Left lung (tissue), 14 donors: ENCODE measurements at places on chromosomes 2 and 18.

GRCh38 chr2:147017951-147018645 is 826.7 kb upstream of the ACVR2A start:
- DNase-seq = no peak

DNA sequence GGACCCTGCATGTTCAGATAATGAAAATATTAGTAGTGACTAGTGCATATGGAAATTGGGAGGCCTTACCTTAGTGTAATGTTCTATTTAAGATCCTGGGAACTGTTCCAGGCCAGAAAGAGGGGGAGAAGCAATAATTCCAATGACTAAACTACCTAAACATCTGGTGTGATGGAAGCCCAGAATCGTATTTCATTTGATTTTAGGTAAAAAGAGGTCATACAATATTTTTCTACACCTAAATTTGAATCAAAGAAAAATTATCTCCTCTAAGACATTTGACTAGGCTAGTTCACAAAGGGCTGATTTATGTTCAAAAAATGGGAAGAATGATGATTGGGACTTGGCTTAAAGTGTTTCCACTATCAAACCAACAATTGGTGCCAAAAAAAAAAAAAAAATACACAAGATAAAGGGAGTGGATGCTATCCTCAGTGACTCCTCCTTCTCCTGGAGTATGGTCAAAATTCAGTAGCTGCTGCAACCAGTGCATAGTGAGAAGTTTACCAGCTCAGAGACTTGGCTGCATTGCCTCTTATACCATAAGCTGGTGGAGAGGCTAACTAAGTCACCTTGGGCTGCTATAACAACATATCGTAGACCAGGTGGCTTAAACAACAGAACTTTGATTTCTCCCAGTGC is 1038.3 kb upstream of the ACVR2A start:
- no peak for DNase-seq

GRCh38 chr2:199784512-199784911 is 66.5 kb downstream of the FTCDNL1 start:
- no peak for DNase-seq

- no peak for DNase-seq
Observed at GRCh38 chr18:44887227-44887631, 206.5 kb downstream of the SETBP1 start.

- DNase-seq = no peak
Observed at GRCh38 chr2:99846462-99847107, 295.8 kb downstream of the AFF3 start.

DNA sequence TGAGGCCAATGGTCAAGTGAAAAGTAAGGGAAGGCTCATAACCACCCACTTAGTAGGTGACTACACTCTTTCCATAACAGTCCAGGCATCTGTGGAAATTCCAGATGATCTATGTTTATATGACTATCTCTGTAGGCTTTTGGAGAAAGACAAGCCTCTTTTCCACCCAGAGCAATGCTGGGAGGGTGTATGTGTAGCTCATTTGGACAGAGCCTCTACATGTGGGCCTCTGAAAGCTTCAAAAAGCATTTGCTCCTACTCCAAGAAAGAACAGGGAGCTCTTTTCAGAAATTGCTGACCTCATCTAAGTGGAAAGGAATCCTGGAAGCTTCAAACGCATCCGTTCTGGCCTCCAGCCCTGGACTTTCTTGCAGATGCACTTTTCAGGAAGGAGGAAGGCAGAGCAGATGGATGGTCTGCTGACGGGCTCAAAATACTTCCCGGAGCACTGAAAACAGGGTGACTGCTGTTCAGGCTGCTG is 308.7 kb downstream of the LRATD1 start:
- DNase-seq = no peak

DNA sequence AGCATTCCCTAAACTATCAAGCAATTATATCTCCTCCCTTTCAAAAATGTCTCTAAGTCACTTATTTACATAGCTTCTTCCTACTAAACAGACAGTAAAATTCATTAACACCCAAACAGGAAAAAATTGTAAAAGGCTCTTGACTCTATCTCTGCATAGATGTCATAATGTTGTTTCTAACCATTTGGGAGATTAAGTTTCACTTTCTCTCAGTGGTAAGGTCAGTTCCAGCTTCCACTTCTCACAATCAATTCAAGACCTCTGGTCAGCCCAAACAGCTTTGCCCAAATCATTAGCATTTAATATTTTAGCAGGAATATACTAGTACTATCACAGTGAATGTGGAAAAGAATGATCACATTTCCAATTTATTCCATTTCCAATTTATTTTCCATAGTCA is 374.3 kb upstream of the MC4R start:
- no peak for DNase-seq

GRCh38 chr2:240687045-240687740 is 4.5 kb upstream of the AQP12A start:
- no peak for DNase-seq

DNA sequence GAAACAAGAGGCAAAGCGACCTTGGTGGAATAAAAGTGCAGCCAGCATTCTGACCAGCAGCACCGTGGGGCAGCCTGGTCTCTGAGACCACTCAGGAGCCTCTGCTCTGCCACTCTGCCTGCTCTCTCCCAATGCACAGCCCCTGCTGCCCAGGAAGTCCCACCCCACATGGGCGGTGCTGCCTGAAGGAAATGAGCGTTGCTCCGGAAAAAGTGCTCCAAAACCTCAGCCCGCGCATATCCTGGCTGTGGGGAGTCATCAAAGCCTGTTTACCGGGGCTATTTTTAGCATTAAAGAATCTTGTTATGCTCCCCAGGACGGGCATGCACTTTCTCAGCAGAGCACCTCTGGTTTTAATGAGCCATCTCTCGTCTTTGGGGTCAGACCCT is 54.5 kb downstream of the EPAS1 start:
- DNase-seq = no peak

- DNase-seq = no peak
Observed at GRCh38 chr18:58097121-58097906, 53.3 kb downstream of the NEDD4L start.

- no peak for DNase-seq
Observed at GRCh38 chr18:49744376-49745008, 68.8 kb downstream of the ACAA2 start.

DNA sequence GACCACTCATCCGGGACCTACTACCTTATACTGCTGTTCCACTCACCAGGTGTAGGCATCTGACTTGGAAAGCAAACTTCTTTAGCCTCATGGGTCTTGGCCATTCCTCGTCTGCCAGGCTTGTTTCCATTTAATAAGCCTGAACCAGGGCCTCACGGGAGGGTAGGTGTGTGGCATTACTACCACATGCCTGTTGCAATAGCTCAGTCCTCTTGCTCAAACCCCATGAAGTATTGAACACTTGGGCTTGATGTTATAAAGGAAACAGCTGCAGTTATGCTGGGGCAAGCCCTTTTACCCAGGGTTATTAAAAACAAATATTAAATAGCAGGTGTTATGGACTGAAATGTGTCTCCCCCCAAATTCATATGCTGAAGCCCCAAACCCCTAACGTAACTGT is 21.2 kb downstream of the MRPL44 start:
- DNase-seq = no peak

DNA sequence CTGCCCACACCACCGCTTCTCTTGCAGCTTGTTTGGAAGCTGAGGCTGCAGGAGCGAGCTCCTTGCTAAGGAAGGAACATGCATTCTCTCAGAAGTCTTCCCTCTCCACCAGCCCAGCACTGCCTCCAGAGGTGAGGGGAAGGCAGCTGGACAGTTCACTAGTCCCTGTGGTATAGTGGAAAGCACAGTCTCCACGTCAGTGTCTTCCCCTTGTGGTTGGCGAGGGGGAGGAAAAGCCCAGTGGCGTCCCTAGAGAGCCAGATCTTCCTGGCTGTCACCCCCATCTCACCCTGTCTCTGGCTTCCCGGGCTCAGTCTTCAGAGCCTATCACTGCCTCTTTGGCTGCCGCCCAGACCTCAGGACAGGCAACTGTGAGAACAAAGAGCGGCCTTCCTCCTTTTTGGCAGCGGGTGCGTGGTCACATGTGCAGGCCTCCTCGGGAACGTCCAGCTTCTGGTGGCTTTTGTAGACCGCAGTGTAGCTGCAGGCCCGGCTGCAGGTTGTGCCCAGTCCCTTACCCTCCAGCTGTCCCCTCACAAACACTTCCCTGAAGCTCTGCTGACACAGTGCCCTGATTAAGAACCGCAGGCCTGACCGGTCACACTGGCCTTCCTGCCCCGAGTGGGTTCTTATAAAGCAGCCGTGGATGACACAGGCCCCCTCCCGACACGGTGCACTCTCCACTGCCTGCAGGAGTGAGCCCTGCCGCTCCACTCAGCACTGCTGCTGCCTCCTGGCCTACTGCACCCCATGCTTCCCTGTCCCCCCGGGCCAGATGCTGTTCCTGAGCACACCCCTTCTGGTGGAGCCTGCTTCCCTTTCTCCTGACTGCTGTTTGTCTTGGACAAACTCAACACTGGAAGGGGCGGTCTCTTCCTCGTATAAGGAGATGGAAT is 90.9 kb downstream of the RNF144A start:
- DNase-seq = peak; percentile 65

DNA sequence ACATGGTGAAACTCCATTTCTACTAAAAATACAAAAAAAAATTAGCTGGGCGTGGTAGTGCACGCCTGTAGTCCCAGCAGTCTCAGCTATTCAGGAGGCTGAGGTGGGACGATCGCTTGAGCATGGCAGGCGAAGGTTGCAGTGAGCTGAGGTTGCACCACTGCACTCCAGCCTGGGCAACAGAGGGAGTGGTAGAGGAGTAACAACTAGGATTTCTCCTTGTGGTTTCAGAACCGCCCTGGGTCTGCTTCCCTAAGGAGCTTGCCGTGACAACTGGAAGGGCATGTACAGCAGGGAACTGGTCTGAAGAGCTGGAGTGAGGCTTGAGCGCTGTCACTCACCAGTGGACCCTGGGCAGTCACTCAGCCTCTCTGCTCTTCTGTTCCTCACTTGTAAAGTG is 29.1 kb downstream of the REEP1 start:
- DNase-seq = no peak

- DNase-seq = no peak
Observed at GRCh38 chr2:74499267-74499939, at the start of gene LBX2. Gene LBX2, minus strand, starts transcription at chr2:74499603. Its CDS starts 66 bp downstream, at chr2:74499537.

DNA sequence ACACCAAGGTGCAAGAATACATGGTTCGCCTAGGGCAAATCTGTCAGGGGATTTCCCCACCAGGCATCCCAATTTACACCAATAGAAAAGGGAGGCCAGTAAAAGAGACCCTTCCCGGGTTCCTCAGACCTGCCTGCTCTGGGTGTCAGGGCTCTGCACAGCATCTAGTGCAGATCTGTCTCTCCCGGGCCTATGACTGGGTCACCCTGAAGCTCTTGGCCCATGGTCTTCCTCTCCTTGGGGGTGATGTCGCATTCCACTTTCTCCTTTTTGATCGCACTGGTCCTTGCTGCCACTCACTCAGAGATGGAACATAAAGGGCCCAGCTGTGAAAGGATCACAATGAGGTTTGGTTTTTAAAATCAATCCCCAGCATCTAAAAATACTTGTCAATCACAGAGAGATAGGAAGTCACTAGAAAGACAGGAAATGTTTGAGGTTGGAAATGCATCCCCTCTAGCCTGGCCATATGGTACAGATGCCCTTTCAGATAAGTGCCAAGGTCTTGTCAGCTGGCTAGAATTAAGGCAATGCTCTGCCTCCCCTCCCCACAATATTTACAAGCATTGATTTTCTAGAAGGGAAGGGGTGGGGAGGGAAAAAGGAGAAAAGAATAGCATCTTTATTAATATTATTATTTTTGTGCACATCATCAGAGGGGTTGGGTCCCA is 34.9 kb upstream of the AFTPH start:
- no peak for DNase-seq

- no peak for DNase-seq
Observed at GRCh38 chr18:57728941-57729511, 74.1 kb downstream of the ATP8B1 start.

GRCh38 chr2:67503066-67503795 is 106.1 kb downstream of the ETAA1 start:
- no peak for DNase-seq

GRCh38 chr2:136127356-136127755 is 9.4 kb upstream of the CXCR4 start:
- DNase-seq = no peak

DNA sequence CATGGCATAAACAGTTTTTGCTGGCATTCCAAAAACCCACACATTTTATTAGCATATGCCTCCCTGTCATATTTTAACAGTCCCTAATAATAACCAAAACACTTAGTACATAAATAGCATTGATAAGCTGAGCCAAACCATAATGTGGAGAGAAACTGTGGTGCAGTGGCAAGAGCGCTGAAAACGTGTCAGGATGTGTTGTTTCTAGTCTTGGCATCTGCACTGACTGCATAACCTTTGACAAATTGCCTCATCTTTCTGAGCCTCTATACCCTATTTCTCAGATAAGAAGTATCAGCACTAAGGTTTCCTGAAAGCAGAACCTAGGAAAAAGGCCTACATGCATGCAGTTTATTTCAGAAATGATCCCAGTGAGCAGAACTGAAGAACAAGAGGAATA is 41.4 kb downstream of the RAD51AP2 start:
- no peak for DNase-seq

DNA sequence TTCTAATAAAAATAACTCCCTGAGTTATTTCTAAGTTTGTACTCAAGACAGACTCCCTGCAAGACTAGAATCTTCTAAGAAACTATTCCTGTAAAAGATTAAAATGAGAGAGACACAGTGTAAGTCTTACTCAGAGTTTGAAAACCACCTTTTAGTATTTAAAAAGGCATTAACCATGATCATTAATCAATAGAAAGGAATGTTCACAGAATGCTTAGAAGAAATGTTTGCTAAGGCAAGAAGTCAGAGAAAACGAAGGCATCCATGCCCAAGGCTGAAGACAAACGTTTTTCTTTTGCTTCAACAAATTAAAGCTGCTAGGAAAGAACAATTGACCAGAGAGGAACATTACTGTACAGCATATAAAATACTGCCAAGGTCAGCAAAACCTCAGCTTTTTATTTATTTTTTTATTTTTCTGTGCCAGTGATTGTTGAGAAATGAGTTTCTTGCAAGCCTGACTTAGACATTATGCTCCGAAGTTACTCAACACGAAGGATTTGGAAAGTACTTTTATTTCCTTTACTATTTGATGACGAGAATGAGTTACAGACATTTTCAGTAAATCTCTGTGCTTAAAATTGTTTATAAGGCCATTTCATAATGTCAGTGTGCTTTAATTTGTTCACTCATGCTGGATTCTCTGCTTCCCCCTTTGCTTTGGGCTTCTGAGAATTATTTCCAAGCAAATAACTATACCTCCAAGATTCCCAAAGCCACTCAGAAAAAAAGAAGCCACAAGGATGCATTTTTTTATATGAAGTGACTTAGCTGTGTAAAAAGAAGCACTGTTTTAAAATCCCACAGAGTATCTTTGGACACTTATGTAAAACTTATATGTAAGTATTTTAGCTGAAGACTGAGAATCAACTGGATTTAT is 20.5 kb downstream of the RND3 start:
- peak; percentile 46 for DNase-seq

DNA sequence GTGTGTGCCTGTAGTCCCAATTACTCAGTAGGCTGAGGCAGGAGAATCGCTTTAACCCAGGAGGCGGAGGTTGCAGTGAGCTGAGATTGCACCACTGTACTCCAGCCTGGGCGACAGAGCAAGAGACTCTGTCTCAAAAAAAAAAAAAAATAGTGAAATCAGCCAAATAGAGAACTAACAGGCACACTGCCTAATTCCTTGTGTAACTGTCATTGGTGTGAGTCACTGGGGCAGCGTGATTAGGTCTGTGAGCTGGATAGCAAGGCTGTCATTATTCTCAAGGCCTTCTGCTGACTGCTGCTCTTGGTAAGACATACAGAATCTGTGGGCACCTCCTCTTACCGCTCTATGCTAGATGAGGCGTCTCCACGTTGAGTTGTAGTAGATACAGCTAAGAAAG is 270.3 kb downstream of the NEDD4L start:
- DNase-seq = no peak
